ENCODE measurements at places on chromosomes 1 and 21.

DNA sequence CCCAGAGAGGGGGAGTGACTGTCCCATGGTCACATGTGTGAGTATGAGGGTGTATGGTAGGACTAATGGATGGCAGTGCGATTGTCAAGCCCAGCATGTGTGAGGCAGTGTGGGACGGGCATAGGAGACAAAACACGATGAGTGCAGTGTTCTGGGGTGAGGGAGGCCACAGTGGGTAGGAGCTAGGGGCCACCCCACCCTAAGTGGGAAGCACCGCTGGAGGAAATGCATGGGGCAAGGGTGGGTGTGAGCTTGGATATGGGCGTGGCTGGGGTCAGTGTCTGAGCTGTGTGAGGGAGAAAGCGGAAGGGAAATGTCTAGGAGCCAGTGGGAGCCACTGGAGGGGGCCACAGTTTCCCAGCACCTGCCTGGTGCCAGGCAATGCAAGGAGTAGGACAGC lies 56.5 kb downstream of the FOXO6 start:
- no peak for DNase-seq

- DNase-seq: no peak
These were observed 1.8 kb downstream of the TRIM46 start for GRCh38 chr1:155175281-155175926.

- no peak for DNase-seq
These were observed 23.7 kb downstream of the SKI start for GRCh38 chr1:2251786-2252185.

DNA sequence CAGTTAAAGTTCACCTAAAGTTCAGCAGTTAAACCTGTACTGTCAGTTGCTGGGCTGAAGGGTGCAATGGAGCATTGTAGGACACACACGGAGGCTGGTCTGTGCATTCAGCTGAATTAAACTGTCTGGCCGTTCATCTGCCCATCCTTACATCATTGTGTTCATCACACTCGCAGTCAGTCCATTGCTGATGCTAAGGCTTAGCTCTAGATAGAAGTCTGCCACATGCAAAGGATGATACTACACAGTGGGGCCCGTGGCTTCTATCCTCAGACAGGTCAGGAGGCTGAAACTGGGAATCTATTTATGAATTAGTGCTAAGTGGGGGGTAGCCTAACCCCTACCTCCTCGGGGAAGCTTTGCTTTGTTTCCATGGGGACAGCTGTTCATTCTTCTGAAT lies 60.4 kb downstream of the CNIH3 start:
- DNase-seq: no peak

- no peak for DNase-seq
These were observed 877.7 kb upstream of the PRMT6 start for GRCh38 chr1:106178791-106179190.

DNA sequence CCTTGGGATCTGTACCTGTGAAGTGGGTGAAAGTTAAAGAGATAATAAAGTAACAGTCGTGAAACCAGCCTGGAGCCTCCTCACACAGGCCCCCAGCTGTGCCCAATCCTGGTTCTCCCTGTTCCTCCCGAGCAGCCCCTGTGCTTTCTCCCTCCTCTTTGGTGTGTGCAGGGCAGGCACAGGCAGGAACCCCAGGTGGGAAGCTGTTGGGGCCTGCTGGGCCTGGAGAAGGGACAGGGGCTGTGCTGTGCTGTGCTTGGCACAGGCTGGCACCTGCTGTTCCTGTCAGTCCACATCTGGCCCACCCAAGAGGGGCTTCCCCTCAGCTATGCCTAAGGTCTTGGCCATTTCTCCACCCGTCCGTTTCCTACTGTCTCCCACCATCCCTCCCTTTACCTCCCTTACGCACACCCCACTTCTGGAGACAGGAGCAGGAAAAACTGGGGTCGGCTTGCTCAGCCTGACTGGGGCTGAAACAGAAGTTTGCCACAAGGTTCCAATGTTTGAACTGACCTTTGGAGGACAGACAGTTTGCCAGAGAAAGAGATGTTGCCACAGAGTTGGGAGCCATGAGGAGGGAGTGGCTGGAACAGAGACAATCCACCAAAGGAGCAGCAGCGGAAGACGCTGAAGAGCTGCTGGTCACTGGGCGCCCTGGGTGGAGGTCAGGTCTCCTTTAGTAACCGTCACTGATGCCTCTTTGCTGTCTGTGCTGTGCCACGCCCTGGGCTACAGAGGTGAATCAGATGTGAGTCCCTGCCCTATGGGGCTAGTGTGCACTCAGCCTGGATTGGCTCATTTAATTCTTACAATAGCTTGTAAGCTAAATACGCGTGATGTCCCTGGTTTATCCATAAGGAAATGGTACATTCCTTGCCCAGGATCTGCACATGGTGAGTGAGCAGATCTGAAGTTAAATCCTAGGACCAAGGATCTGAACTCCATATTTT lies 18.8 kb upstream of the ARTN start:
- DNase-seq: no peak

GRCh38 chr21:42311160-42311559 lies 4.0 kb downstream of the TFF3 start:
- DNase-seq: no peak
